GM13976 (cell line): ENCODE measurements at places on chromosomes 3 and 15.

- no peak for DNase-seq
Measured at GRCh38 chr3:110856916-110857315, 214.7 kb upstream of the NECTIN3 start.

DNA sequence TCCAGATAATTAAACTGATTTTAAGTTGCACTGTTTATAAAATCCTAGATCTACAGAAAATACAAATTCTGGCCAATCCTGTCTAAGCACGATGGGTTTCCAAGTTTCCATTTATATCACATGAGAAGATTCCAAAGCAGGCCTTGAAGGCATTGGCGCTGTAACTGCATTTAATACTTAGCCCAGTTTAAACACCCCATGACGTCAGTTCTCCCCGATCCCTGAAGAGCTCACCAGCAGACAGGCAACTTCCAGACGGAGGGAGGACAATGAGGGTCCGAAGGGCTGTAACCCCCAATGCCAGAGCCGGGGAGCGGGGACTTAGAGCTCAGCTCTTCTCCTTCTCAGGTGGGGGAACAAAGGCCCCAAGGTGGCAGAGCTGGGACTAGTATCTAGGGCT is 117.3 kb downstream of the XXYLT1 start:
- no peak for DNase-seq

DNA sequence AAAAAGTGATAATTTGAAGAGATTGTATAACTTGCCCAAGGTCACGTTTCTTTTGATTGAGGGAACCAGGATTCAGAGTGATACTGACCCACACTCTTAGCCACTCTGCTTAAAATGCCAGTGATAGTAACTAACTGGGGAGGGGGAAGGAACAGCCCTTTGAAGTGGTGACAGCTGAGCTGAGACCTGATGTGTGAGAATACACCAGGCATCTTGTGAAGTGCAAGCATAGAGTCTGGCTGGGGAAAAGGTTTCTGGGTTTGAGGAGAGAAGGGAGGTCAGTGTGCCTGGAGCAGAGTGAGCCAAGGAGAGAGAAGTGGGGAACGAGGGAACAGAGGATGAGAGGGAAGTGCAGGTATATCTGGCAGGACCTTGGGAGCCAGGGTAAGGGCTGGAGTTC is 35.4 kb upstream of the SCAANT1 start:
- DNase-seq = no peak

DNA sequence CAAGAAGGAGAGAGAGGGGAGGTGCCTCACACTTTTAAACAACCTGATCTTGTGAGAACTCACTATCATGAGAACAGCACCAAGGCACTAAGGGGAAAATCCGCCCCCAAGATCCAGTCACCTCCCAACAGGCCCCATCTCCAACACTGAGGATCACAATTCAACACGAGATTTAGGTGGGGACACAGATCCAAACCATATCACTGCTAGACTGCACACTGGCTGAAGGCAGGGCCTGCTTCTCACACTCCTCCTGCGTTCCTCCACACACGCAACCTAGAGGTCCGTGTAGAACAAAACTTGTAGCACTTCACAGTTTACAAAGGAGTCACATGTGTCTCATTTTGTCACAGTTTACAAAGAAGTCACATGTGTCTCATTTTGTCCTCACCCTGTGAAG is 97.8 kb downstream of the DAPK2 start:
- no peak for DNase-seq

GRCh38 chr15:92869263-92869940 is 30.7 kb upstream of the CHD2 start:
- no peak for DNase-seq
